Endothelial cell of coronary artery (primary cell): ENCODE measurements at places on chromosomes 6 and 20. TPM values are rescaled to one million over a fixed set of nuclear protein-coding genes. Genes with fewer than 3 reads are reported as not detected.

The PTCRA gene
- not detected in 2 replicates for total RNA-seq

The FAM162B gene
- 0.09 and 0.19 TPM in 2 replicates for total RNA-seq

The NOTCH4 gene
- total RNA-seq = 50.7 and 60.4 TPM in 2 replicates

The CALHM5 gene
- total RNA-seq = 8.4 and 8.5 TPM in 2 replicates

The ARFGEF3 gene
- 1.7 and 4.8 TPM in 2 replicates for total RNA-seq

The LGSN gene
- not detected in 2 replicates for total RNA-seq

The GRIK2 gene
- 1.3 TPM in 1 of 2 replicates, not detected in the other for total RNA-seq

The FNDC11 gene
- total RNA-seq = 0.63 and 0.94 TPM in 2 replicates

The CENPB gene
- 87.7 and 95.9 TPM in 2 replicates for total RNA-seq

The OR2B6 gene
- not detected in 2 replicates for total RNA-seq

The ANKRD6 gene
- total RNA-seq = 3.6 and 3.9 TPM in 2 replicates

The SEMG1 gene
- not detected in 2 replicates for total RNA-seq

The NT5E gene
- 80.8 and 159 TPM in 2 replicates for total RNA-seq

The SUMO4 gene
- 1.1 and 1.8 TPM in 2 replicates for total RNA-seq

The OSER1 gene
- 30.8 and 36.3 TPM in 2 replicates for total RNA-seq

The ZBP1 gene
- total RNA-seq = not detected in 2 replicates

The PLAGL1 gene
- total RNA-seq = 5.4 and 8.7 TPM in 2 replicates
